ENCODE measurements at places on chromosomes 12 and 14. TPM values are rescaled to one million over a fixed set of nuclear protein-coding genes. Genes with fewer than 3 reads are reported as not detected.
A peak's percentile ranks its signal among the peaks of the same experiment; 100 is the strongest.

GRCh38 chr12:65565601-65566560 is 258.4 kb upstream of the HMGA2 start:
- no peaks in the 10 kb centered on the region for H3K36me3 ChIP-seq
- no peaks in the 10 kb centered on the region for H3K4me1 ChIP-seq
- no peak overlapping the region for H3K4me3 ChIP-seq
- no peak for DNase-seq
- H3K27me3 ChIP-seq = peaks cover 26% of the 10 kb centered on the region

Gene RIMBP2
- total RNA-seq = not detected

DNA sequence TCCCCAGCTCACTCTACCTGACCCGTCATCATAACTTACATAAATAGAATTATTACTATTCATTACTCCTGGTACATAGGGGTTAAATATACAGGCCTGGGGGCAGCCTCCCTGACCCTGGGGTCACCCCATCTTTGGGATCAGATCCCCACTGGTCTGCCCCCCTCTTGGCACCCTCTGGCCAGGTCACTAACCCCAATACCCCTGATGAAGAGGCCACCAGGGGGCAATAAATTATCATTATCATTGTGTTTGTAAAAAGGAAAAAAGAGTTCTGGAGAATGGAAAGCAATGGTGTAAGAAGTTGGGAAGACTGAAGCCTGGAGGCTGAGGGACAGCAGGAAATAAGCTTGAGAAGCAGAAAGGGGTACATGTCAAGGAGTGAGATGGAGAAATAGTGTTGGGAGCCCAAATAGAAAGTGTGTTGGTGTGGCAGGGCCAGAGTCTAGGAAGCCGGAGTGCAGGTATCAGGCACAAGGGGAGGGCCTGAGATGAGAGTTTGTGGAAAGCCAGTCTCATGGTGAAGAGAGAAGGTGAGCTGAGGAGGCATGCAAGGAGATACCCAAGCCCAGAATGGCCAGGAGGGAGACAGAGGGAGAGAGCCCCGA is 6.1 kb upstream of the AAAS start:
- peaks cover 15% of the 10 kb centered on the region for H3K4me1 ChIP-seq
- H3K4me3 ChIP-seq = no peak overlapping the region
- DNase-seq = peak; percentile 15
- H3K36me3 ChIP-seq = no peaks in the 10 kb centered on the region
- peaks cover 2% of the 10 kb centered on the region for H3K27me3 ChIP-seq

DNA sequence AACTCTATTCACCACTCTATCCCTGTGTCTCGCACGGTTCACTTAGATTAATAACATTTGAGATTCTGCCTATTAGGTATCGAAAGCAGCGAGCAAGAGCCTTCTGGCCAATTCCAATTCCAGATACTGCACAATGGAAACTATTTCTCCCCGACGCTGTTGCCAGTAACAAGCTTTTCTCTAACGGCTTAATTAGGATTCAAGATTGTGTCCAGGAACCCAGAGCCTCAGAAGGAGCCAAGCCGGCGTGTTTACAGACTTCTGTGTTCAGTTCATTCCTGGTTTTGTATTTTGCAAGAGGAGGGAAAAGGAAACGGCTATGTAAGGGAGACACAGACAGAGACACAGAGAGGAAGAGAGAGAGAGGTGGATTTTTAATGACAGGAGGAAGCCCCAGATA is 185.6 kb downstream of the DICER1 start:
- no peak for DNase-seq
- H3K27me3 ChIP-seq = peaks cover 15% of the 10 kb centered on the region

GRCh38 chr12:49552014-49552413 is 13.2 kb downstream of the KCNH3 start:
- H3K4me1 ChIP-seq = peaks cover 8% of the 10 kb centered on the region
- peaks cover 1% of the 10 kb centered on the region for H3K36me3 ChIP-seq
- H3K4me3 ChIP-seq = no peak overlapping the region
- H3K27me3 ChIP-seq = peaks cover 3% of the 10 kb centered on the region
- no peak overlapping the region for H3K27ac ChIP-seq

DNA sequence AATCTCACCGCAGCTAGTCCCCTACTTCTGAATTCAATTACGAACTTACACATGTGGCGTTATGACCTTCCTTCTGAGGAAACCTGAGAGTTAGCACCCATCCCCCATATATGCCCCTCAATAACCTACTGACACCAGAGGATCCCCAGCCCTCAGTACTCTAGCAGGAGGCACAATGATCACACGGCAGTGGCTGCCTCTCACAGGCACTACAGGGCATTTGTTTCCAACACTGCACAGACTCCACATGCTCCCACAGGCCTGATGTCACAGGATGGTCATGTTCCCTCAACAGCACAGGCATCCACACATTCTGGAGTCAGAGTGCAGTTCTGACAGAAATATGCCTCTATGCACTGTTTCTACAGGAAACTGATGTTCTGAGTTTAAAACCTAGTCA is 17.4 kb downstream of the PPP1CC start:
- H3K27me3 ChIP-seq = no peaks in the 10 kb centered on the region
- H3K4me3 ChIP-seq = no peak overlapping the region
- H3K27ac ChIP-seq = peak overlapping the region; percentile 12
- no peak for DNase-seq

Gene MGP
- not detected for total RNA-seq

DNA sequence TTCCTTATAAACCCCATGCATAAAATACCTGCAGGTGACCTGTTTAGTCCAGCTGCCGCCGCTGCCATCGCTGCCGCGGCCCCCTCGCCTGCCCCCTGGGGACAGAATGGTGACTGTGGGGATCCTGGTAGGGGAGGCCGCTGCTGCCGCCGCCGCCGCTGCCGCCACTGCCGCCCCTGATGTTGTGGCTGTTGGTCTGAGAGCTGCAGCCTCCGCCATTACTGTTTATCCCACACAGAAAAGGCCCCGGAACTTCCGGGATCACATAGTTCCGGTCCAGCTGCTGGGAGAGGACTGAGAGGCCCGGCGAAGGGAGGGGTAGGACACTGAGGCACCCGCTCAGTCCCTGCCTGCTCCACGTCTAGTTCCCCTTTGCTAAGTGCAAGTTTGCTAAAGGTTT is 244.9 kb downstream of the C12orf50 start:
- no peaks in the 10 kb centered on the region for H3K4me1 ChIP-seq
- no peak for DNase-seq
- no peak overlapping the region for H3K4me3 ChIP-seq
- no peaks in the 10 kb centered on the region for H3K36me3 ChIP-seq

All from activated naive CD4-positive, alpha-beta T cell treated with anti-CD3 and anti-CD28 coated beads for 36 hours (primary cell).